Frontal cortex (tissue), 4 donors: ENCODE measurements at places on chromosomes 12 and 14. TPM values are rescaled to one million over a fixed set of nuclear protein-coding genes. Genes with fewer than 3 reads are reported as not detected.

The TAS2R30 gene
- total RNA-seq, result 6.5 TPM

The AMDHD1 gene
- total RNA-seq, result 0.82 TPM

The DLST gene
- 28.5 TPM for total RNA-seq

The CKAP4 gene
- total RNA-seq, result 24.1 TPM

The GNB3 gene
- 1.2 TPM for total RNA-seq

The GPR162 gene
- 81.1 TPM for total RNA-seq

The KMT2D gene
- 14.7 TPM for total RNA-seq

The WNT1 gene
- total RNA-seq, result not detected

The SLC2A3 gene
- 50.5 TPM for total RNA-seq

The FSCB gene
- not detected for total RNA-seq

The ARHGAP9 gene
- total RNA-seq, result 1.2 TPM

The PZP gene
- total RNA-seq, result under 0.01 TPM

The TSFM gene
- total RNA-seq, result 30.2 TPM

The MDGA2 gene
- total RNA-seq, result 39.1 TPM

The SERPINA5 gene
- not detected for total RNA-seq

The SLC8A3 gene
- total RNA-seq, result 43.6 TPM

The PLEKHG3 gene
- 7.3 TPM for total RNA-seq
